ENCODE measurements at places on chromosomes 1 and 21. TPM values are rescaled to one million over a fixed set of nuclear protein-coding genes. Genes with fewer than 3 reads are reported as not detected.
A peak's percentile ranks its signal among the peaks of the same experiment; 100 is the strongest.

The TMEM52 gene
- total RNA-seq: not detected

The BTF3L4 gene
- 41.4 TPM for total RNA-seq

The KCNQ4 gene
- total RNA-seq: 7.2 TPM

The SPSB1 gene
- 34.8 TPM for total RNA-seq

The LMX1A gene
- total RNA-seq: not detected

- no peaks in the 10 kb centered on the region for H3K27me3 ChIP-seq
- H3K27ac ChIP-seq: no peak overlapping the region
- H3K4me1 ChIP-seq: peaks cover 3% of the 10 kb centered on the region
- DNase-seq: no peak
- no peak overlapping the region for H3K4me3 ChIP-seq
Observed at GRCh38 chr1:39270368-39270767, 65.9 kb downstream of the MACF1 start.

DNA sequence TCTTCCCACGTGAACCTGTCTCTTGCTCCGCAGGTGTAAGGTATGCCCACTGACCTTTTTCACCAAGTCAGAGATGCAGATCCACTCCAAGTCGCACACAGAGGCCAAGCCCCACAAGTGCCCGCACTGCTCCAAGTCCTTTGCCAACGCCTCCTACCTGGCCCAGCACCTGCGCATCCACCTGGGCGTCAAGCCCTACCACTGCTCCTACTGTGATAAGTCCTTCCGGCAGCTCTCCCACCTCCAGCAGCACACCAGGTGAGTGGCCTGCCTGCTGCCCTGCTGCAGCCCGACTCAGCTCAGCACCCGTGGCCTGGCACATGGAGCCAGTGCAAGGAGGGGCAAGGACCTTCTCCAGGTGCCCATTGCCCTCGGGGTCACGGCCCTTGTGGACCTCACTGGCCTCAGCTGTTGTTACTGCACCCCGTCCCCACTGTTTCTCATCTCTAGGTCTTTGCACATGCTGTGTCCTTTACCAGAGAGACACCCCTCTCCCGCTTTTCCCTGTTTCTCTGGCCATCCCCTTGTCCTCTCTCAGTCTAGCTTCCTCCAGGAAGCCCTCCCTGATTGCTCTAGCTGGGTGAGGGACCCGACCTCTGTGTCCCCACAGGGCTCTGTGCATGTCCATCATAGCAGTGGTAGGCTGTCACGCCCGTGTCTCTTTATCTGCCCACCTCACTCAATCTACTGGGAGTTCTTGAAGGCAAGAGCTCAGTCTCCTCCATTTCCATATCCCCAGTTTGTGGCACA is 25.4 kb downstream of the ZNF362 start:
- peaks cover 2% of the 10 kb centered on the region for H3K36me3 ChIP-seq
- H3K27ac ChIP-seq: no peak overlapping the region

DNA sequence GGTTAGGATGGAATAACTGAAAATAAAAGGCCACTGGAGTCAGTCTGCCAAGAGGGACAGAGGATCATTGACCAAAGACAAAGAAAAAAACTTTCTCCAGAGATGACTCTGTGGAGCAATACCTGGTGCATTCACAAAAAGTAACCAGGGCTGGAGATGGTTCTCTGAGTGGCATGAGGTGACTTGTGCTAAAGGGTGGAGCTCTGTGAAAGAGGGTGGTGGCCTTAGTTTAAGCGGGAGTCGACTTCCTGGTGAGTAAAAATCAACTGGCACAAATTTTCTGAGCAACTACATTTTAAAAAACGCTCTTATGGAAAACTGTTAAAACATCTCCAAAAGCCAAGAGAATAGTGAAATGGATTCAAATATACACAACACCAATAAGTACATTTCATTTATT is 10.0 kb downstream of the NHLH2 start:
- H3K27me3 ChIP-seq: no peaks in the 10 kb centered on the region
- no peaks in the 10 kb centered on the region for H3K4me1 ChIP-seq
- DNase-seq: no peak
- H3K36me3 ChIP-seq: no peaks in the 10 kb centered on the region
- no peak overlapping the region for H3K27ac ChIP-seq

DNA sequence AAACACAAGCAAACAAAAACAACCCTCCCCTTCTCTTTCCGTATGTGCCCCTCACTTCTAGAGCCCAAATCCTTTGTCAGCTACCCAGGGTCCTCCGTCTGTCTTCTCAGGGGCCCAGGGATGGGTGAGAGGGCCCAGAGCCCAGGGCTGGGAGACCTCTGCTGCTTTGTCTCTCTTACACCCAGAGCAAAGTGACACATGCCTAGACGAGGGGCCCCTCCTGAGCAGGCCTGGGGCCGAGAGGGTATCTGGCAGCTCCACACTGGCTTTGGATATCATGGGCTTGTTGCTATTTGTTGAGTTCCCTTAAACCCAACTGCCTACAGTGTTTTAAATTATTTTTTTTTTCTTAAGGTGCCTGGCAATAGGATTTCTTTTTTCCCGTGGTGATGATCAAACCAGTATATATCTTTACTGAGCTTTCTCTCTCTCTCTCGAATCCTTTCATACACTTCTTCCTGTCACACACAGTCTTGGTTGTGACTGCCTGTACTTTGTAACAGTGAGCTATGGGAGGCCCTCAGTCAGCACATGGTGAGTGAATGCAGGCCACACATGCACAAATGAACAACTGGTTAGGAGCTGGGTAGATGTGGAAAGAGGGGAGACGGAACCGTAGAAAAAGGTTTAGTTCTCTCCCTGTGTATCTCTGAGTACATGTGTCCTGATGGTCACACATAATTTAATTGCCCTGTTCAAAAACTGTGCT is 14.5 kb downstream of the RASSF5 start:
- DNase-seq: peak; percentile 35
- no peak overlapping the region for H3K4me3 ChIP-seq
- H3K27ac ChIP-seq: no peak overlapping the region
- H3K4me1 ChIP-seq: no peaks in the 10 kb centered on the region
- no peaks in the 10 kb centered on the region for H3K27me3 ChIP-seq

GRCh38 chr1:218991089-218991488 is 182.6 kb upstream of the LYPLAL1 start:
- H3K4me1 ChIP-seq: no peaks in the 10 kb centered on the region
- no peak overlapping the region for H3K27ac ChIP-seq

DNA sequence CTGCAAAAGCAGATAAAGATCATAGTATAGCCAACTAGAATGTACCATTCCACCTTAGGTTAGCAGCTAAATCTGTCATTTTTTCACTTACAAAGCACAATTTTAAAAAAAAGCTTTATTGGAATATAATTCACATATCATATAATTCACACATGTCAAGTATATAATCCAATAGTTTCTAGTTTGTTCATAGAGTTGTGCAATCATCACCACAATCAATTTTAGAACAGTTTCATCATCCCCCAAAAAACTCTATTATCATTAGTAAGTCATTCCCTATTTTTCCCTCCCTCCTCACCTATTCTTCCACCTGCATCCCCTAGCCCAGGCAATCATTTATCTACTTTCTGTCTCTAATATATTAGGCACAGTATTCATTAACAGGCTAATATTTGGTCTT is 32.0 kb upstream of the INSL5 start:
- H3K27ac ChIP-seq: no peak overlapping the region
- no peaks in the 10 kb centered on the region for H3K36me3 ChIP-seq
- H3K4me3 ChIP-seq: no peak overlapping the region
- H3K4me1 ChIP-seq: no peaks in the 10 kb centered on the region
